ENCODE measurements at places on chromosomes 1 and 21.

GRCh38 chr1:99146129-99146848, 118.0 kb upstream of the PLPPR4 start:
- DNase-seq: no peak

GRCh38 chr21:26849428-26850115, 4.4 kb upstream of the ADAMTS1 start:
- peak; percentile 80 for DNase-seq

- DNase-seq: no peak
These were observed 242.8 kb downstream of the CRB1 start for GRCh38 chr1:197510691-197511378.

DNA sequence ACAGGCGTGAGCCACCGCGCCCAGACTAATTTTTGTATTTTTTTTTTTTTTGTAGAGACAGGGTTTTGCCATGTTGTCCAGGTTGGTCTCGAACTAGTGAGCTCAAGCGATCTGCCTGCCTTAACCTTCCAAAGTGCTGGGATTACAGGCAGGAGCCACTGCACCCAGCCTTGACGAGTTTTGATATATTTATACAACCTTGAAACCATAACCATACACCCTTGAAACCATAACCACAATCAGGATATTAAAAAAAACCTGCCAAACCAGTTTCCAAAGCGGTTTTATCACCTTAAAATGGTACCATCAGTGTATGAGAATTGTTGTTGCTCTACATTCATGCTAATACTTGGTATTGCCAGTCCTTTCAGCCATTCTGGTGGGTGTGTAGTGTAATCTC, 3.7 kb upstream of the PHACTR4 start:
- DNase-seq: no peak
